NCI-H2081 (cell line): ENCODE measurements at places on chromosomes 6 and 20.
A peak's percentile ranks its signal among the peaks of the same experiment; 100 is the strongest.

DNA sequence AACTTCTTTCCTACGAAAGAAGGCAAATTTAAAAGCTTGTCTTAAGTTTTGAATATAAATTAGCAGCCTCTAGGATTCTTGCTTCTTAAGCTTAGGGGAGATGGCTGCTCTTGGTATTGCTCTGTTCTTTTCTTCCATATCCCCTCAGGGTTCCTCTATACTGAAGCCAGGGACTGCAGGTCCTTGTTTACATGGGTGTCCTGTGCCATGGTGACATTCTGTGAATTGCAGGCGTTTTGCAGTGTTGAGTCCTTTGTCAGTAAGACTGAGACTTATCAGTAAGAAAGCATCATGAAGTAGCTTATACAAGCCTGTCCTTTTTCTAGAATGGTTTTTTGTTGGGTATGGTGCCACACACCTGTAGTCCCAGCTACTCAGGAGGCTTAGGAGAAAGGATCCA is 147.8 kb downstream of the ARID1B start:
- DNase-seq: no peak

DNA sequence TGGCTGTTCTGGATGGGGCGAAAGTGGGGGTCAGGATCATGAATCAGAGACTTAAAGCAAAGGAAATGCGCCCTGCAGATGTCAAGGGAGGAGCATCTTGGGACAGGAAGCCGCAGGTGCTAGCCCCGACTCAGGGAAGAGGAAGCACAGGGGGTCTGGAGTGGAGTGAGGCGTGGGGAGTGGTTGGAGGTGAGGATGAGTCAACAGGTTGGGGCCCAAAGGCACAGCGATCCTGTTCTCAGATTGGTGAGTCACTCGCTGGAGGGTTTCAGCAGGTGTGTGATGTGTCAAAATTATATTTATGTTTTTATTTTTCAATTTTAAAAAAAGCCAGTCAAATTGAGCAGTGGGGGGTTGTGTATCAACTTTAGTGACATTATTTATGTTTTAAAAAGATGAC is 19.0 kb downstream of the PACSIN1 start:
- peak; percentile 50 for DNase-seq

- DNase-seq: no peak
Measured at GRCh38 chr6:711925-712324, 19.0 kb upstream of the EXOC2 start.

DNA sequence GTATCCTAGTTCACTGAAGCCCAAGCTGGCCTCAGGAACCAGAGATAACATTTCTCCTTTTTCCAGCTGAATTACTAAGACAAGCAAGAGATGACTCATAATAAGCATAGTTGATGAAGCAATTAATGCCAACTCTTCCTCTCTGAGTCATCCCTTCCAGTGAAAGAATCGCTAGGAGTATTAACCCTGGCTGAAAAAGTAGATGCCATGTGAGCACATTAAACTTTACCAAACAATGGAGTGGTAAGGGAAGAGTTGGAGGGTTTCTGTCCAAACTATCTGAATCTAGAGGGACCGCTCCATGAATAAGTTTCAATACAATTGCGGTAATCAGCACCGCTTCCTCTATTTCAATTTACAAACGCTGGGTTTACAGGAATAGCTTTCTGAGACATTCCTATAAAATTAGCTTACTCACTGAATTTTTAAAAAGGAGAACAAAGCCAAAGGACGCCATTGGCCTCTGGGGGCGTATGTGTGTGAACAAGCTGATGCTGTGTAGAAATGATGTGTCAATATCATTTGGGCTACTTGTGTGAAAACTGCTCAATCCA is 48.3 kb downstream of the ATXN1 start:
- DNase-seq: no peak

DNA sequence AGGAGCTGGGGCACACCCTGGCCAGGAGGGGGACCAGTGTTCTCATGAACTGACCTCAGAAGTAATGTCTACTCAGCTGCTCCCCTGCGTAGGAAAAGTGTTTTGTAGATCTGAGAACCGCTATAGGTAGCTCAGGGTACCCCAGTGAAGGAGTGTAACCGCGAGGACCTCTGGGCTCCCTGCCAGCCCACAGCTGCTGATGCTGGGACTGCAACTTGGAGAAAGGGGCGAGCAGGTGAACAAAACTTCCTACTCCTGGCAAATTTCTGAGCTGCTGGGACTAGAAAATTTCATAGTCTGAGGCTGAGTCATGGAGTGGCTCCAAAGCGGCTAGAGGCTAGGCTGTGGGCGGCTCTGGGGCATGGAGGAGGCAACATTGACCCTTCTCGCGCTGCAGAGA is 51.9 kb downstream of the PYGB start:
- no peak for DNase-seq

DNA sequence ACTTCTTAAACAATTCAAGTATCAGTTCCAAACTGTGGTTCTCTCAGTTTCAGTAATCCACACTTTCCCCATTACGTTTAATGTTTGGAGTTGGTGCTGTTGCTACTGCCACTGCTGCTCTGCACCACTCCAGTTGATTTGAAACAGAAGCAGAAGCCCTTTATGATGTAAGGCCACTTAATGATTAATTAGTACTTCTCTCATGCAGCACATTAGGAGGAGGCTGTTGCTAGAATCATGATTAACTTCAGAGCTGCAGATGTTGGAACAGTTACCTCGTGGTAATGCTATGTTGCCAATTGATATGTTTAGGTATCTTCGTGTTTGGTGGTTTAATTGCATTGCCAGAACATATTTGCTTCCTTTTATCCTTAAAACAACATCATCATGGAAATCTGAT is 986.2 kb upstream of the CITED2 start:
- DNase-seq: no peak

DNA sequence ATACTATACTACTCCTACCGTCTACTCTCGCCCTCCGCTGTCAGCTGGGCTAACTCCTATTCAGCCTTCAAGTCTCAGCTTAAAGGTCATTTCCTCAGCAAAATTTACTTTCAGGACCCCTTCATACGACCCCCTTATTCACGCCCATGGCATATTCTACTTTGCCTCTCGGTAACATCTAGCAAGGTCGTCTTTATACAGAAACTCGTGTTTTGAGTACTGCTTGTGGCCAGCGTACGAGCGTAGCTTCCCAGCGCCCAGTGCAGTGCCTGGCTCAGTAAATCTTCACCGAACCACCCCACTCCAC is 546 bp downstream of the CRNKL1 start:
- DNase-seq: no peak

GRCh38 chr6:5498579-5498899 is 237.2 kb downstream of the FARS2 start:
- no peak for DNase-seq

DNA sequence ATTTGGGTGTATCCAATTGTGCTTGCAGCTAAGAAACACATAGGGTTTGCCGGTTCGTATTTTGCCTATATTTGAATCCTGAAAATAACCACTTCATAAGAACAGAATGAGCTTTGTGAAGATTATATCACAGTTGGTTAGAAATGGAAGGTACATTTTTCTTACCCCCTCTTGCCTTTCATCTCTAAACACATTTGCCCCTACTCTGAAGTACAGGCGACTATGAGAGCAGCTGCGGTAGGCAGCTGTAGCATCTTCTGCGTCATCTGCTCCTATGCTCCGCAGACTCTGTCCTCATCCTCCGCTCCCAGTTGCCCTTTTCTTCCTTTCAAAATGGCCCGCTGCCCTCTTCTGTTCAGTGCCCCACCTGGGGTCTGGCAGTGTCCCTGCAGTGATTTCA is 47.6 kb upstream of the REV3L start:
- no peak for DNase-seq

DNA sequence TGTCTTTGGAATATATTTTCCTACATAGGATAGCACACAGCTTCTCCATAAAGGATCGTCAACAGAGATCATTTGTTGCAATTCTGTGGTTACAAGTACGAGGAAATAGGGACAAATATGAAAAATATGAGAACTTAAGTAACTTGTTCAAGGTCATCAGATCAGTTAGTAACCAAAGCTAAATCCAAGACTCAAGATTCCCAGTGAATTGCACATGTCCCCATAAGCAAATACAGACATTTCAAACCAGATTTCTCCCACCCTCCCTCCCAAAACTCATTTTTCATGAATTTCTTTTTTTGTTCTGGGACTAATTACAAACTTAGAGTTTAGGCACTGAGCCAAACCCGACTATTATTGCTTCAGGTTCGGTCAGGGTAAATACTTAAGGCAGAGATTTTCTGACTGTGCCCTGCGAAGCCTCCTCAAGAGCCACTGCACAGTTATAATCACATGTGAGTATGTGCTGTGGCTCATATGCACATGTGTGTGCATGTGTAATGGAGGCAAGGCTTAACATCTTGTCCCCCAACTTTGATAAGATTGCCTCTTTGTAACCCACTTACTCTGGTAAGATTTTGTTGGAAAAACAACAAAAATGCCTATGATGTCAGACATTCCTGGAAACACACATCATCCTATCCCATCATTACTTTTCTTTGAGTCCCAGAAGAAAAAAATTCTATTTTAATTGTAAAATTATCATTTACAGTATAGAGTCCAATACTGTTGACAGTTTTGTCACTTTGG is 216.2 kb downstream of the CD83 start:
- no peak for DNase-seq

GRCh38 chr6:159252955-159253508 is 83.8 kb downstream of the FNDC1 start:
- DNase-seq: peak; percentile 39

DNA sequence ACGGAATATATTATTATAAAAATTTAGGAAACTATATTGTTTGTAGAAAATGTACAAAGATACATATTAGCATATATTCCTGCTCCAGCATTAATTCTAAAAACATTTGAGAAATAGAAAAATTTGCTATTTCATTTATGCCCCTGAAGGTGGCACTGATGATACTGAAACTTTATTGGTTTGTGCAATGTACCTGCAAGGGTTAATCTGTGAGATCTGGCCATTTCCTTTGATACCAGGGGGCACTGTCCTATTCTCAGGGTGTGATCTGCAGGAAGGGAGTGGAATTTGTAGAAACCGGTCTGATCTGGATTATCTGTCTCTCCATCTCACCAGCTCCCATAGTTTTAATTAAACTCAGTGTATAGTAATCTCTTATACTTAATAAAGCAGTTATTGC is 625.1 kb upstream of the IMPG1 start:
- no peak for DNase-seq

GRCh38 chr6:76701610-76702009 is 629.1 kb upstream of the IMPG1 start:
- no peak for DNase-seq

GRCh38 chr20:48711696-48712464 is 115.9 kb downstream of the PREX1 start:
- DNase-seq: no peak

DNA sequence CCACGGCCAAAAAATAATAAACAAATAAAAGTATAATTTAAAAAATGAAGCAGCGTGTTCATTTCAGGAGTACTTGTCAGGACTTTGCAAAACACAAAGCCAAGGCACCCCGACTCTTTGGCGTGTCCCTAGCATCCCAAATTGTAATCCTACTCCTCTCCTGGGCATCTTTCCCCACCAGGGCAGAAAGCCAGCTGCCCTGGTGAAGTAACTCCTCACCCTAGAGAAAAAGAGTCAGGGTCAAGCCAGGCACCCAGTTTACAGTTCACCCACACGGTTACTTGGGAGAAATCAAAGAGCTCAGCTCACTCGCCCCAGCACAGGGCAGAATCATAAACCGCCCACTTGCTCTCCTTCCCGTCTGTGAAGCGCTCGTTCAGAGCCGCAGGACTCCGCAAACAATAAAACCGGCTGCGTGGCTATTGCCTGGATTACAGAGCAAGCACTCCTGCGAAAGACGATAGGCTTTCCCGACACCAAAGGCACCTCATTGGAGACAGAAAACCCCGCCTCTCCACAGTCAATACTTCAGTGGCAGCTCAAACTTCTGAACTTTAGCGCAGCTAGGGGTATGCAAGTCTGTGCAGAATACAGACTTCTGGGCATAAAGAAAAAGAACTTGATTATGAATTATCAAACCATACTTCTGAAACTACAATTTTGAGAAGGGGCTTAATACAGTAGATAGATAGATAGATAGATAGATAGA is 73.0 kb upstream of the NHSL1 start:
- peak; percentile 79 for DNase-seq

DNA sequence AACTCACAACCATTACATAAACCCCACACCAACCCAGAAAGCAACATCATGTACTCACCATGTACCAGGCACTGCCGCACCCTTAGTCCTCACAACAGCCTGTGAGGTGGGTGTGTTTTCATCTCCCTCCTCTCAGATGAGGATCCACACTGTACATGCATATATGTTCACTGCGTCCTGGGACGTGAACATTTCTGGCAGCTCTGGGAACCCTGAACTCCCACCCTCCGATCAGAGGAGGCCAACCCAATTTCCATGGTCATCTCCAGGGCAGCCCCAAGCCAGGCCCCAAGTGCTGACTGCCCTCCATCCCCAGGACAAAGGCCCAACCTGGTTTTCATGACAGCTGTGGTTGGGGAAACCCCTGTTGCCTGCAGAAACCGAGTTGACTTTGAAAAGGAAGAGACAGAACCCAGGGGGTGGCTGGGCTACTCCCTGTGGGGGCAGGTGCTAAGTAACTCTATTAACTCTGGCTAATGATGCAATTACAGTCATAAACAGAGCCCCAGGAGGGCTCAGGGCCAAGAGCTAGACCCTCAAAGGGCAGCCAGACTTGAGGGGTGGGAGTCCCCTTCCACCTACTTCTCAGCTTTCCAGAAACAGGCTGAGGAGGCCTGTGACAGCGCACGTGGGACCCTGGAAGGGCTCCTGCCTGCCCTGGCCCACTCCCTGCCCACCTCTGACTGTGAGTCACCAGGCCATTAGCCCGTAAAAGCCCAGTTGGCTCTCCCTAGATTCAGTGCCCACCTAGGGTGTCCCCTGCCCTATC is 2.6 kb downstream of the TFEB start:
- peak; percentile 22 for DNase-seq

GRCh38 chr6:56649782-56650181 is 7.1 kb upstream of the DST start:
- DNase-seq: no peak

GRCh38 chr6:28218312-28219248 is 6.5 kb upstream of the ZSCAN9 start:
- peak; percentile 83 for DNase-seq

GRCh38 chr20:62479156-62479555 is 3.4 kb upstream of the GATA5 start:
- DNase-seq: no peak

GRCh38 chr6:70345619-70346018 is 42.7 kb upstream of the COL9A1 start:
- DNase-seq: no peak

DNA sequence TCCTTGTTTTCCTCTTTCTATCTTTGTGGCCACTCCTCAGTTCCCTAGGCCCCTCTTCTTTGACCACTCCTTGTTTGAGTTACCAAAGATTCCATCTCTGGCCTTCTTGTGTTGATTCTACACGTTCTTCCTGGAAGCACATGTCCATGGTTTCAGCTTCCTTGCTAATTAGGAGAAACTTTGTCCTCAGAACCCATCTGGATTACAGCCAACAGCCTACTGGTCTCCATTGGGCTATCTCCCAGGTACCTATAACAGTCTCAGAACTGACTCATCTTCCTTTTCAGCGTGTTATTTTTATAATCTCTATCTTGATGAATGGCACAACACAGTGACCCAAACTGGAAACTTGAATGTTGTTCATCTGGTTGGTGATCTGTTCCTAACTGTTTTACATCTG is 17.5 kb downstream of the PTPRA start:
- no peak for DNase-seq

GRCh38 chr6:38404355-38404754 is 235.4 kb downstream of the BTBD9 start:
- peak; percentile 5 for DNase-seq
